ENCODE measurements at places on chromosomes 2 and 18.

DNA sequence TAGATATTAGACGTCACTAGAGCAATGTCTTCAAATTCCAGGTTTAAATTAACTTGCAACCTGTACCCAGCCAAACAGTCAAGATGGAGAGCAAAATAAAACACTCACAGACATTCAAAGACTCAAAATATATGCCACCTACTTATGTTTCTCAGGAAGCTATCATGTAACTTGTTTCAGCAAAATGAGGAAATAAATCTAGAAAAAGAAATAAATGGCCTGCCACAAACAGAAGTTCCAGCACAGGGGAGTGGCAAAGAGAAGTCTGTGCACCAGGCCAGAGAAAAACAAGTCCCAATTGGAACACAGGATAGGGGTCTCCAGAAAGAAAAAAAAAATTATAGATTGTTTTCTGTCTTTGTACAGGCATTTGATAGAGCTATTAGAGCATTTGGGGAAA, 96.7 kb downstream of the LRP2 start:
- DNase-seq = no peak

- no peak for DNase-seq
These were observed 82.6 kb upstream of the GLI2 start for GRCh38 chr2:120653046-120653445.

GRCh38 chr2:190511104-190511503, 23.4 kb downstream of the NEMP2 start:
- no peak for DNase-seq

DNA sequence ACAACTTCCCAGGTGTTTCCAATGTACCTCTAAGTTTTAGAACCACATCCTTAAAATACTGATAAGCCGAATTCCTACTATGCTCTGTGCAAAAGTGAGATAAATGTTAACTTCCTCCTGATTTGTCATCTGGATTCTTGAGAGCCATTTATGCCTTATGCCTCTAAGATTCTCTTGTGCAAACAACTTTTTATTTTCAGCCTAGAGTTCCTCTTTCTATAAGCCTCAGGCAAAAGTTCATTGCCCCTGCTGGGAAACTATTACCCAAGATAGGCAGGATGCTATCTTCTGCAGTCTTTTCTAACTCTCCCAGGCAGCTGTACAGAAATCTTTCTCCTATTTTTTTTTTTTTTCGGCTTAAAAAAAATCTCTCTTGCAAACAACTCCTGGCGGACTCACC, 216.1 kb downstream of the KCNJ3 start:
- no peak for DNase-seq

- no peak for DNase-seq
These were observed 652.4 kb downstream of the SLC4A3 start for GRCh38 chr2:220279840-220280239.

DNA sequence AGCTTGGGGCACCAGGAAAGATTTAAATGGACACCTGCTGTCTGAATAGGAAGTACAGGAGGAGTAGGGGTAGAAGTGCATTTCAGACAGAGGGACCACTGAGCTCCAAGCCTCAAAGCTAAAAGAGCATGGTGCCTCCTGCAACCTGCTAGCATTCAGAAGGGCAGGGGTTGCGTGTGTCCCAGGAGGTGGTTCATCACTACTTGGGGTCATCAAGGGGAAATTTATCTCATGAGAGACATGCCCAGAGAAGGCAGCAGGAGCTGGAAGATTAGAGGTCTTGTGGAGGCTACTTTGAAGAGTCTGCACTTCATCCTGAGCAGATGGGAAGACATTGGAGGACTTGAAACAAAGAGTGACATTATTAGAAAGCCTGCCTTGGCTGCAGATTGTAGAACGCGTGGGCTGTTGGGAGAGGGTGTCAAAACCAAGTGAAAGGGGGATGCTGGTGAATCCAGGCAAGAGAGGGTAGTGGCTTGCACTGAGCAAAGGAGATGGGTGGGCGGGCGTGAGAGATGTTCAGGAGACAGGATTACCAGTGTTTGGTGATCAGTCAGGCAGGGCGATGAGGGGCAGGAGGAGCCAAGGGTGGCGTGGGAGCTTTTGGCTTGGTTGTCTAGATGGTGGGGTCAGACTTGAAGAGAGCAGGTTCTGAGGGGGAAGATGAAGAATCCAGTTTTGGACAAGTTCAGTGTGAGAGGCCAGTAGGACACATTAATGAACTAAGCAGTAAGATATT, 154.0 kb downstream of the DYSF start:
- no peak for DNase-seq

DNA sequence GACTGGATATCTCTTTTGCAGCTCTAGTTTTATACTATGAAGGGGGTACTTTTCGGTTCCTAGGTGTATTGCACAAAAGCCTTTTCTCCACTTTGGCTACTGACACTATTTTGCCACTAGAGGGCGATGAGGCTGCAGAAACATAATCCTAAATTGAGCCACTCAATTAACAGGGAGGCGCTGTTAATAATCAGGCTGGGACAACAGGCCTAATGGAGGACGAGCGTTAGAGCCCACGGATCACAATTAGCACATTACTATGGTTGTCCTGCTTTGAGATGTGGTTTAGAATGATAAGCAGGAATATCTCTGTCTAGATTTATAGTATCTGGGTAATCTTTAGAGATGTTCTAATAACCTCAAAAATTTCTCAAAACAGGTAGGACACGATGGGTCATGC, 62.2 kb upstream of the PMAIP1 start:
- DNase-seq = peak; percentile 10

- DNase-seq = no peak
These were observed 11.4 kb downstream of the CRYGD start for GRCh38 chr2:208112969-208113368.

GRCh38 chr2:206353685-206354084, 79.2 kb downstream of the ZDBF2 start:
- DNase-seq = no peak
